Midbrain (tissue), 1 donor: ENCODE measurements at places on chromosomes 11 and 22.

DNA sequence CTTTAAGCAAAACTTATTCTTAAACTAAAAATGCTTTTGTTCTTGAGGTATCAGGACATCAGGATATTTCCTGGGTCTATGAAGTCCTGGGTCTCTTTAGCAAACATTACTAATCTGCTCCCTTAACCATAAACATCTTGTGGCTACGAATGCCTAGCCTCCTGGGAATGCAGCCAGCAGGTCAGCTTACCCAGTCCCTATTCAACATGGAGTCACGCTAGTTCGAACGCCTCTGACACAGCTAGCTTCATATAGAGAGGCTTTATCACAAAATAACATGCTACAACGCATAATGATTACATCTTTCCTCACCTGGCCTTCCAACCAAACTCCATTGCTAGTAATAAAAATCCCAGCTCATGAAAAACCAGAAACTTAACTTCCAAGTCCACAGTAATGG is 17.5 kb upstream of the FIBIN start:
- no peak for DNase-seq

DNA sequence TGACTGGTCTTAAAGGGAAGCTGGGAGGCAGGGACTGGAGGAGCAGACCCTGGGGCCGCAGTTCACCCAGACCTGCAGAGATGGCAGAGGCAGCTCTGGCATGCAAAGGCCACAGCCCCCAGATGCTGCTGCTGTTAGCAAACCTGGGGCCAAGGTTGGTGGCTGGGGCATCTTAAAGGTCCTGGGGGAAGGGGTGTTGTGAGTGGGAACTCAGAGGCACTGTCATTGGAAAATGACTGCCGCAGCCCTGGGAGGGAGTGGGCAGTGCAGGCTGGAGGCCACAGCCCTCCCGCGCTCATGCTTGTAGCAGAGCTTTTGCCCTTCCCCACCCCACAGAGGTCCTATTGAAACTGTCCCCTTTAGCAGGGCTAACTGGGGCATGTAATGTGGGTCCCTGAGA is 111.8 kb downstream of the CTTN start:
- DNase-seq: no peak

DNA sequence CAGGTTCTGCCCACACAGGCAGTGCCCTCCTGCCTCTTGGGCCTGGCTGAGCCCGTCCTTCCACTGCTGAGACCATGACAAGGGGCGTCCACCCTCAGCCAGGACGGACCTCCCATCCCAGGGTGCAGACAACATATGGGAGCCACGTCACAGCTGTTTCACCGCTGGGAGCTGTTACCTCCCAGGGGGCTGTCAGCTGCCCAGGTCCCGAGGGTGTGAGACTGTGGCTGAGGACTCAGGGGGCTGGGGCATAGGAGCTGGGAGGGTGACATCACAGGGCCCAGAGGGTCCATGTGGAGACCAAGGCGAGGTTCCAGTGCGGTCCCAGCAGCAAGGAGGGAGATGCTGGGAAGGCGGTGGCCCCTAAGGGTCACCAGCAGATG is 17.9 kb upstream of the CTSD start:
- no peak for DNase-seq

GRCh38 chr22:49525801-49526535 is 301.7 kb downstream of the BRD1 start:
- DNase-seq: peak; percentile 62

DNA sequence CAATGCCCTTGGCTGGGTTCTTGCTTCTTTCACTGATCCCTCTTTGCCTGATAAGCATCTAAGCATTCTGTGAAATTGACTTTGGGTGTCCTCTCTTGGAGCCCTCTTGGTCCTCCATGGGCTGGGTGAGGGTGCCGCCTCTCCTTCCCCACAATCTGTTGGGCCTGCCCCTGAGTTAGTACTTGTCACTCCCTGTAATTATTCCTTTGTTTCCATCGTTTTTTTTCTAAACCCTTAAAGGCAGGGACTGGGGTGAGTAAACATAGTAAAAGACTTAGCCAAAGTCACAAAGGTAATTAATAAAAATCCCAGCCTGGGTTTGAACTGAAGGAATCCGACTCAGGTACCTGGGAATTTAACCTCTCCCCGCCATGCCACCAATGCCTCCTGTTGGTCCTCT is 188.1 kb downstream of the MYO18B start:
- no peak for DNase-seq

GRCh38 chr11:2737866-2738265 is 38.1 kb upstream of the KCNQ1OT1 start:
- no peak for DNase-seq

GRCh38 chr11:45643598-45644260 is 21.7 kb downstream of the CHST1 start:
- no peak for DNase-seq

GRCh38 chr11:50187220-50187619 is 154.5 kb downstream of the OR4C45 start:
- DNase-seq: no peak

DNA sequence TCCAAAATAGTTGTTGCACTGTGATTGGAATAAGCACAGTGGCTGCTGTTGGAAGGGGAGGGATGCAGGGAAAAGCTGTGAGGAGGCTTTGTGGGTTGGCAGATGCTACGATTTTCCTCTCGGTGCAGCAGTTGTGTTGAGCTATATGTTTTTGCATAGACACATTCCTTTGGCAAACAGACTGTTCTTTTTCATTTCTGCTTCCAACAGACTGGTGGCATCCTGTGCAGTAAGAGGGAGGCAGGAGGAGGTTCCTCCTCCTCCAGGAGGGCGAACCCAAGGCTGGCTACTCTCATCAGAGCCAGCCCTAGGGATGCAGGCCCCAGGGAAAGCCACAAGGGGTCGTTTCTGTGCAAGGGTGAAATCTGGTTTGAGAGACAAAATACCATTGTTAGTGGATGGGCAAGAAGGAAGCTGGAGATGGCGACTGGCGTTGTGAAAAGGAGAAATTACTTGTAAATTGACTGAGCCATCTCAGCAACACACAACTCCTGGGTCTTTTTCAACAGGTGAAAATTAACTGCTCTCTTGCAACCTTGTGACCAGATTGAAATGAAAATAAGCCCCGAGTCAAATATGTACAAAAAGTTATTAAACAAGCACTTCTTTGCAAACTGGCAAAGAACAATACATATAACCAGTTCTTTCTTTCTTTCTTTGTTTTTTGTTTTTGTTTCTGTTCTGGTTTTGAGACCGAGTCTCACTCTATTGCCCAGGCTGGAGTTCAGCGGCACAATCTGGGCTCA is 26.5 kb upstream of the UBASH3B start:
- DNase-seq: peak; percentile 55

DNA sequence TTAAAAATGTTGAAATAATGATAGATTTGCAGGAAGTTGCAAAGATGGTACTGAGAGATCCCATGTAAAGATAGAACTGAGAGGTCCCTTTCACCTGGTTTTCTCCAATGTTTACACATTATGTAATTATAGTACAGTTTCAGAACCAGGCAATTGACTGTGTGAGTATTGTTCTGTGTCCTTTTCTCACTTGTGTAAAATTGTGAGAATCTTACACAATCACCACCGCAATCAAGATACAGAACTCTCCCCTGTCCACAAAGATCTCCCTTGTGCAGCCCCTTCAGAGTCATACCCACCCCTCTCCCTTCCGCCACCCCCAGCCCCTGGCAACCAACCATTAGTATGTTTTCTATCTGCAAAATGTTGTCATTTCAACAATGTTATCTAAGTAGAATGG is 119.8 kb upstream of the NAV2 start:
- no peak for DNase-seq

DNA sequence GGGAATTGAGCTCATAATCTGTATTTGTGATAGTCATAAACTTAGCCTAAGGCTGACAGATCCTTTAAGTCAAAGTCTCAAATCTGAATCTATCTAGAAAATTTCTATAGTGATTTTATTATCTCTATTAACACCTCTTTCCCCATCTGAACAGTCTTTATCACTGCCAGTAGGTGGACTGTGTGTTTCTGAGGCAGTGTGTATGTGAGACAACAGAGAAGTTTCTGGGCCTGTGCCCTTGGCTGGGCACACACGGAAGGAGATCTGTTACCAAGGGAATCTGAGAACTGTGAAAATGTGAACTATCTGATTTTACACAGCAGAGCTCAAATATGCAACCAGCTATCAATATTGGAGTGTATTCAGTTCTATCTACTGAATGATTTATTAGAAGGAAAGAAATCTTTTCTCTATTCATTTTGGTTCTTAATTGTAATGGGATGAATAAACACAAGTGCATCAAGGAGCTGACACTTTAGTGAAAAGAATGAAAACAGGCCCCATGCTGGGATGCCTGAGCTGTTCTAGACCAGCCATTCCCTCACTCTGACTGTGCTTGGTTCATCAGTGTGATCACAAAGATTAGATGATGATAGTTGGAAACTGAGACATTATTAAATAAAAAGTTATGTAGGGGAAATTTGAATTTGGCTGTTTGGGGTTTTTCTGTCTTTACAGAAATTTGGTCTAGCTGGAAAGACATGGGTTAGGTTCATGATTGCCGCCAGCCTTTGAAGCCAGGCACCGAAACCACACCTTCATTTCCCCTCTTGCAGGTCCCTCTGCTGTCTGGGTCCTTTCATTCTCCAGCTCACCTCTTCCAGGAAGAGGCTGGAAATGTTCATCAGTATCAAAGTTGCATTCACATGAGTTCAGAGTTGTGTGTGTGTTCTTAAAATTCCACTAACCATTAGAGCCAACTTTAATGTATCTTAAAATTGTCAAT is 68.1 kb downstream of the LIF start:
- DNase-seq: no peak

DNA sequence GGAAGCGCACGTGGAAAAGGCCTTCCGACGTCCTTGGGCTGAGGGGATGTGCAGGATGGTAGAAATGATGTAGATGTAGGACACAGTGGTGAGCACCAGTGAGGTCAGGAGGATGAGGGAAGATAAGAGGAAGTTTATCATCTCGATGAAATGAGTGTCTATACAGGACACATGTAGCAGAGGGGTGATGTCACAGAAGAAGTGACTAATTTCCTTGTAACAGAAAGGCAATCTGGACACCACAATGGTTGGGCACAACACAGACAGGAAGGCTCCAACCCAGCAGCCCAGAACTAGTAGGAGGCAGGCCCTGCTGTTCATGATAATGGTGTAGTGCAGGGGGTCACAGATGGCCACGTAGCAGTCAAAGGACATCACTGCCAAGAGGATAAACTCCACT is 35.0 kb upstream of the OR6M1 start:
- no peak for DNase-seq
